ENCODE measurements at places on chromosomes 7 and 10.
A peak's percentile ranks its signal among the peaks of the same experiment; 100 is the strongest.

- peak overlapping the region; percentile 84 for H3K27ac ChIP-seq
- peaks cover 75% of the 10 kb centered on the region for H3K36me3 ChIP-seq
- H3K4me3 ChIP-seq, result peak overlapping the region; percentile 3
- H3K4me1 ChIP-seq, result peaks cover 83% of the 10 kb centered on the region
- no peaks in the 10 kb centered on the region for H3K27me3 ChIP-seq
These were observed 115.3 kb downstream of the PIP4K2A start for GRCh38 chr10:22599048-22599561.

- no peaks in the 10 kb centered on the region for H3K27me3 ChIP-seq
- H3K36me3 ChIP-seq, result peaks cover 25% of the 10 kb centered on the region
- peaks cover 12% of the 10 kb centered on the region for H3K4me1 ChIP-seq
These were observed 115.5 kb downstream of the PHTF2 start for GRCh38 chr7:77913977-77914607.

GRCh38 chr10:12929381-12929780 lies 72.1 kb downstream of the CCDC3 start:
- H3K36me3 ChIP-seq, result no peaks in the 10 kb centered on the region
- H3K4me3 ChIP-seq, result no peak overlapping the region
- H3K4me1 ChIP-seq, result no peaks in the 10 kb centered on the region
- peaks cover 4% of the 10 kb centered on the region for H3K27me3 ChIP-seq

DNA sequence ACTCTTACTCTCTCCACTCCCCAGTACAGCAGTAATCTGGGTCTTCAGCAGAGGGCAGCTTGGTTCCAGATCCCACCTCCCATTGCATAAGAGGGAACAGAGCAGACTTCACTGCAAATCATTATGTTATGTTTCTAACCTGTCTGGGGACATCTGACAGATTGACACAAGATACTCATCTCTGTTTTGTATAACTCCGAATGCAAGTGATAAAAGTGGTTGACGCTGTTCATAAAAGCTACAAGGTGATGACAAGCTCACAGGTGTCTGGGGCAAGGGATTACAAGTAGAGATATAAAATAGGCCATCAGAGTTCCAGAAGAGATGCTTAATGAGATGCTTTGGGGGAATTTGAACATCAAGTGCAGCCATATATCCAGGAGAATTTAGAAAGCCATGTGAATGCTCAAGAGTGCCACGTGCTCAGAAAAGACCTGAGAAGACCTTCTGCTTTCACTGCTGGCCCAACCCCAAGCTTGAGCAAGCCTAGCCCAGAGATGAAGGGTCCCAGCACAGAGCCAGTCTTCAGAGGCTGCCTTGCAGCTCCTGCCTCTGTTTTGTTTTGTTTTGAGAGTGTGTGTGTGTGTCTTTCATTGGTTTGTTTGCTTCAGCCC lies 80.6 kb downstream of the VSTM2A start:
- H3K4me1 ChIP-seq, result no peaks in the 10 kb centered on the region
- no peaks in the 10 kb centered on the region for H3K36me3 ChIP-seq
- H3K4me3 ChIP-seq, result no peak overlapping the region
- H3K27me3 ChIP-seq, result no peaks in the 10 kb centered on the region

GRCh38 chr7:24378871-24379616 lies 95.1 kb downstream of the NPY start:
- no peaks in the 10 kb centered on the region for H3K27me3 ChIP-seq
- H3K27ac ChIP-seq, result no peak overlapping the region
- no peaks in the 10 kb centered on the region for H3K4me1 ChIP-seq
- DNase-seq, result no peak
- H3K36me3 ChIP-seq, result no peaks in the 10 kb centered on the region

GRCh38 chr10:96047004-96047649 lies 3.7 kb downstream of the CCNJ start:
- no peak overlapping the region for H3K4me3 ChIP-seq
- H3K27me3 ChIP-seq, result no peaks in the 10 kb centered on the region
- H3K4me1 ChIP-seq, result peaks cover 64% of the 10 kb centered on the region
- H3K27ac ChIP-seq, result no peak overlapping the region
- peaks cover 84% of the 10 kb centered on the region for H3K36me3 ChIP-seq

GRCh38 chr10:117736655-117737054 lies 194.1 kb downstream of the EMX2 start:
- DNase-seq, result no peak
- H3K36me3 ChIP-seq, result no peaks in the 10 kb centered on the region
- peaks cover 62% of the 10 kb centered on the region for H3K27me3 ChIP-seq

DNA sequence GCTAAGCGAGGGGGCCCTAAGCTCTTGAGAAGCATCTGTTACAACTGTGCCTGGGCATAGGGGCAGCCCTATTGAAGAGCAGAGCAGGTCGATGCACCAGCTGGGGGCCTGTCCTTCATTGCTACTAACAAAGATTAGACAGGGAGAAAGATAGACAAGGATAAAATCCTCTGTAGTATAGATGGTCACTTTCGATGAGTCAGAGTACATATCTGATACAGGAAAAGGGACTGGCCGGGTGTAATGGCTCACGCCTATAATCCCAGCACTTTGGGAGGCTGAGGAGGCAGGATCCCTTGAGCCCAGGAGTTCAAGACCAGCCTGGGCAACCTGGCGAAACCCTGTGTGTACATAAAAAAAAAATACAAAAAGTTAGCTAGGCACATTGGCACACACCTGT lies 13.6 kb downstream of the OPTN start:
- peaks cover 50% of the 10 kb centered on the region for H3K4me1 ChIP-seq
- H3K27me3 ChIP-seq, result no peaks in the 10 kb centered on the region
- H3K27ac ChIP-seq, result no peak overlapping the region
- no peak for DNase-seq
- peaks cover 81% of the 10 kb centered on the region for H3K36me3 ChIP-seq
- H3K4me3 ChIP-seq, result no peak overlapping the region

DNA sequence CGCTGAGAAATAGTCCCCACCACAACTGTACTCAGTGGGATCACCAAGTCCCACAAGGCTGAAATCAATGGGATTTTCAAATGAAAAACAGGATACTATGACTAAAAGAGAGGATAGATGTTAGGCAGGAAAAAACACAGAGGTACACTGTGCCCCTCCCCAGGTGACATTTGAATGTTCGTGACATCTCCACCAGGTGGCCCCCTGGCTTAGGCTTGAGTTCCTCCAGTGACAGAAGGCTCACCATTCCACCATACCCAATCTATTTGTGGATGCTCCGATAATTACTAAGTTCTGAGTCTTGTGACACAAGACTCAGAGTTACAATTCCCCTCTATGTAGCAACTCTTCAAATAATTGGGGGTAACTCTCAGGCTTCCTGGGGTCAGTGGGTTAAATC lies 77.5 kb upstream of the KCNMA1 start:
- H3K36me3 ChIP-seq, result no peaks in the 10 kb centered on the region
- H3K27ac ChIP-seq, result no peak overlapping the region
- peaks cover 46% of the 10 kb centered on the region for H3K27me3 ChIP-seq
- H3K4me1 ChIP-seq, result peaks cover 13% of the 10 kb centered on the region
- no peak overlapping the region for H3K4me3 ChIP-seq
- DNase-seq, result no peak

- H3K27ac ChIP-seq, result no peak overlapping the region
- peaks cover 22% of the 10 kb centered on the region for H3K4me1 ChIP-seq
- no peaks in the 10 kb centered on the region for H3K27me3 ChIP-seq
- no peaks in the 10 kb centered on the region for H3K36me3 ChIP-seq
- DNase-seq, result no peak
These were observed 186.3 kb downstream of the CAMK1D start for GRCh38 chr10:12535656-12536055.

GRCh38 chr7:46162609-46163008 lies 241.5 kb upstream of the IGFBP3 start:
- H3K27ac ChIP-seq, result no peak overlapping the region
- H3K27me3 ChIP-seq, result no peaks in the 10 kb centered on the region
- DNase-seq, result no peak

DNA sequence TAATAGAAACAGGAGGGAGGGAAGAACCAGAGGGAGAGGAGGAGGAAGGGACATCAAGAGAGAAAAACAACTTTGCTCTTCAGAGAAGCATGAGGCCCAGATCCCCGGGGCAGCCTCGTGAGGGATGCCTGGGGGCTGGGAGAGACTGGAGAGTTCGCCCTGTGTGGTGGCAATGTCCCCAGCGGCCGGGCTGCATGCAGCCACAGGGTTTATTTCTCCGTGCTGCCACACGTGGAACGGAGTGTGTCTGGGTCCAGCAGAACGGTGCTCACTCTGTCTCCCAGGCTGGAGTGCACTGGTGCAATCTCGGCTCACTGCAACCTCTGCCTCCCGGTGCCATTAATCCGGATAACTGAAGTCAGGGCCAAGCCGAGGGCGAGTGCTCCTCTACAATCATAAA lies 257.7 kb downstream of the ACTR3B start:
- H3K27me3 ChIP-seq, result no peaks in the 10 kb centered on the region
- H3K4me1 ChIP-seq, result no peaks in the 10 kb centered on the region
- H3K27ac ChIP-seq, result no peak overlapping the region
- no peak for DNase-seq
- H3K4me3 ChIP-seq, result no peak overlapping the region

- H3K4me3 ChIP-seq, result no peak overlapping the region
- peak overlapping the region; percentile 65 for H3K27ac ChIP-seq
- DNase-seq, result no peak
- H3K27me3 ChIP-seq, result no peaks in the 10 kb centered on the region
- peaks cover 16% of the 10 kb centered on the region for H3K4me1 ChIP-seq
These were observed 24.9 kb downstream of the CYP17A1 start for GRCh38 chr10:102812231-102812876.

DNA sequence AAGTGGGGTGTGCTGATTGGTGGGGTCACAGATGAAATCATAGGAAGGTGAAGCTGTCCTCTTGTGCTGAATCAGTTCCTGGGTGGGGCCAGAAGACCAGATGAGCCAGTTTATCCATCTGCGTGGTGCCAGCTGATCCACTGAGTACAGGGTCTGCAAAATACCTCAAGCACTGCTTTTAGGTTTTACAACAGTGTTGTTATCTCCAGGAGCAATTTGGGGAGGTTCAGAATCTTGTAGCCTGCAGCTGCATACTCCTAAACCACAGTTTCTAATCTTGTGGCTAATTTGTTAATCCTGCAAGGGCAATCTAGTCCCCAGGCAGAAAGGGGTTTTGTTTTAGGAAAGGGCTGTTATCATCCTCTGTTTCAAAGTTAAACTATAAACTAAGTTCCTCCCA lies 17.0 kb upstream of the IFRD1 start:
- H3K4me3 ChIP-seq, result no peak overlapping the region
- H3K4me1 ChIP-seq, result no peaks in the 10 kb centered on the region
- no peaks in the 10 kb centered on the region for H3K36me3 ChIP-seq
- no peaks in the 10 kb centered on the region for H3K27me3 ChIP-seq

DNA sequence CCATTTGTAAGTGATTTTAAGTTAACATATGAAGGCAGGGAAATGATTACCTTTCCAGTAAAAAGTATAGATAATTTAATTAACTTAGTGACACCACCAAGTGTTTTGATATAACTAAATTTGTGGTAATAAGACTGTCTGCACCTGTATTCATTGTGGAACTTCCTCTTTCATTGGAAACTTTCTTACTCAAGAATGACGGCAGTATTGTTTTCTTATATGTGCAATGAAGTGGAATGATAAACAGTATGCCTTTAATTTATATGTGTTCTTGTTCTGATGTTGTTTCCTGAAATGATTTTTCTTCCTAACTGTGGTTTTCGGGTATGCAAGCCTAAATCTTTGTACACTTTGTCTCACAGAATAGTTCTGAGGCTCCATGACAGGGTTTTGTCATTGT lies 46.4 kb downstream of the CASD1 start:
- no peaks in the 10 kb centered on the region for H3K27me3 ChIP-seq
- DNase-seq, result no peak
- H3K27ac ChIP-seq, result no peak overlapping the region
- H3K4me1 ChIP-seq, result no peaks in the 10 kb centered on the region
- peaks cover 65% of the 10 kb centered on the region for H3K36me3 ChIP-seq
- H3K4me3 ChIP-seq, result no peak overlapping the region

GRCh38 chr7:128112018-128112780 lies 81.0 kb upstream of the LRRC4 start:
- DNase-seq, result peak; percentile 29
- no peaks in the 10 kb centered on the region for H3K36me3 ChIP-seq
- peaks cover 52% of the 10 kb centered on the region for H3K4me1 ChIP-seq
- H3K27ac ChIP-seq, result no peak overlapping the region

- peaks cover 23% of the 10 kb centered on the region for H3K27me3 ChIP-seq
- H3K4me3 ChIP-seq, result no peak overlapping the region
- H3K27ac ChIP-seq, result no peak overlapping the region
These were observed 186.5 kb upstream of the SLC25A13 start for GRCh38 chr7:96508371-96508770.

DNA sequence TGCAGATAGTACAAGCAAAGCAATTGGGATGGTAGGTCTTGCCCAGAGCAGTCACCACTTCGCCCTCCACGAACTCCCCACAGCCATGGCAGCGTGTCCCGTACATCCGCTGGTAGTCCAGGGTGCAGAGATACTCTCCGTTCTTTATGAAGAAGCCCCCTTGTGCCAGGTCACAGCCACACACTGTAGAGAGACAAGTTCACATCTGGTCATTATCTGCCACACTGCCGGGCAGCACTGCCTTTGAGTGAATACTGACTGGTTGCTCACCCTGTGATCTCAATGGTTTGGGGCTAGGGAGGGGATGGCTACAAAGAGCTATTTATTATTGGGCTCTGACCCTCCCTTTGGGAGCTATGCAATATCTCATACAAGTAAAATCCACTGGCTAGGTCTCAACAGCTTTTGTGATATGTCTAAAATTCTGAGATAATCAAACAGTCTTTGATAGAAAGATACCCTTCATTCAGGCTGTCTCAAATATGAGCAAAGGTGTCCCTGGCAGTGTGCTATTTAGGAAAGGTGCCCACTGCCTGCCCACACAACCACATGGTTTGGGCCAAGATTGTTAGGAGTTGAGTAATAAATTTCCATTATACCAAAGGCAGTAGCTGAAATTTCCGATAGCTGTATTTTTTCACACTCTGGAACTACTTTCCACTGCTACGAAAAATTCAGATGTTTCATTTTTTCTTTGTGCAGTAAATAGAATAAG lies 82.5 kb downstream of the ABLIM1 start:
- H3K36me3 ChIP-seq, result no peaks in the 10 kb centered on the region
- DNase-seq, result no peak
- H3K27ac ChIP-seq, result no peak overlapping the region
- H3K4me3 ChIP-seq, result no peak overlapping the region
- no peaks in the 10 kb centered on the region for H3K27me3 ChIP-seq

GRCh38 chr10:95278061-95278988 lies 12.5 kb downstream of the PDLIM1 start:
- H3K4me1 ChIP-seq, result no peaks in the 10 kb centered on the region
- H3K36me3 ChIP-seq, result no peaks in the 10 kb centered on the region
- H3K27ac ChIP-seq, result no peak overlapping the region
- no peaks in the 10 kb centered on the region for H3K27me3 ChIP-seq
- H3K4me3 ChIP-seq, result no peak overlapping the region

GRCh38 chr7:28739826-28740225 lies 218.3 kb downstream of the TRIL start:
- H3K4me3 ChIP-seq, result no peak overlapping the region
- peaks cover 2% of the 10 kb centered on the region for H3K27me3 ChIP-seq
- no peaks in the 10 kb centered on the region for H3K36me3 ChIP-seq
- H3K4me1 ChIP-seq, result no peaks in the 10 kb centered on the region

- DNase-seq, result no peak
- H3K36me3 ChIP-seq, result no peaks in the 10 kb centered on the region
These were observed 69.6 kb upstream of the CAPZA2 start for GRCh38 chr7:116792813-116793212.

GRCh38 chr10:10845826-10846503 lies 171.7 kb upstream of the CELF2 start:
- DNase-seq, result no peak
- H3K4me1 ChIP-seq, result no peaks in the 10 kb centered on the region
- H3K27ac ChIP-seq, result no peak overlapping the region
- no peak overlapping the region for H3K4me3 ChIP-seq

Measured in activated T-cell treated with anti-CD3 and anti-CD28 coated beads, Interleukin-2, amount 50 U/mL, for 24 hours (primary cell).